ENCODE measurements at places on chromosomes 7 and 10.

DNA sequence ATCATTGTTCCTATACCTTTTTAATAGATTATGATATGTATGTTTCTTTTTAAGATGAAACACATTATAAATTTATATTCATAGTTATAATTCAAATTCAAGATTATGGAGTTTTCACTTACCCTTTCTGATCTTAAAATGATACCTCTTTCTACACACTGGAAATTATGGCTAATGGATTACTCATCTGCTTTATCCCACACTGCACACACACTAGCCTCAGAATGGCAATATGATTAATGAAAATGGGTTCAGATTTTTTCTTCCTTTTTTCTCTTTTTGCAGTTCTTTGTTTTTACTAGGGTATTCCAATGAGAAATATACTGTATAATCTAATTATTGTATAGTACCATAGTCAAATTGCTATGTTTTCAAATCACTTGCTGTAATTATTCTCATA is 82.3 kb upstream of the FZD1 start:
- no peak for DNase-seq

DNA sequence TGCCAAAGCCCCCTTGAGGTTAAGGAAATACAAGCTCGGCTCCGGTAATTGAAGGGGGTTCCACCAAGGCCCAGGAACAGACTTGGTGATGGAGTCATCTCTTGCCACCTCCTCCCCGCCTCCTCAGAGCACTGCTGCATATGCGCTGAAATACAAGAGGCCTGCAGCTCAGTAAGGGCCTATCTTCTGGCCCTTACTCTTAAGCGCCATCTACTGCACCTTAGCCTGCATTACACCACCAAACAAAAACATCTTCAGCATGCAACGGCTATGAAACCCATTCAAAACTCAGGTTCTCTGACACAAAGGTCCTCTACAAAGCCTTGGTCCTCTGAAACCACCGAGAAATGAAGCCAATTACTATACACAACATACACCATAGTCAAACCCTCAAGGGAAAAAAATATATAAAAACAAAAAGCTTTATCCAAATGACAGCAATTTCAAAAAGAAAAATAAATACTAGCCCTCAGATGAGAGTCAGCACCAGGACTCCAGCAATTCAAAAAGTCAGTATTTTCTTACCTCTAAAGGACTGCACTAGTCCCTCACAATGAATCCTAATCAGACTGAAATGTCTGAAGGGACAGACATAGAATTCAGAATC is 176.8 kb upstream of the TBX20 start:
- no peak for DNase-seq

GRCh38 chr7:6107924-6108323 is 76.7 kb downstream of the ANKRD61 start:
- no peak for DNase-seq

DNA sequence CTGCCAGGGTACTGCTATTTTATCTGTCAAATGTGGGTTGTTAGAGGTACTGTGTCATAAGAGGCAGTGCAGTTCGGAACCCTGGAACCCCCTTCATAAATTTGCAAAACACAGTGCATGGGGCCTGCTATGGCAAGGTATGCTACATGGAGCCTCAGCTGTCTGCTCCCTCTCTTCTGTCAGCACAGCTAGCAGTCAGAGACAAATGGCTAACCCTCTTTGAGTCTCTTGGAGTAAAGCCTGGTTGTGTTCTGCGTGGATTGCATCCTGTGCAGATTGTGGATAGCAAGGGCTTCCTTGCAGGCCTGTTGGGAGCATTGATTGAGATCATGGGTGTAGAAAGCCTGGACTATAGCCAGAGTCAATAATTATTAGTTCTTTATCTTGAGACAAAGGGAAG is 397.8 kb downstream of the AUTS2 start:
- no peak for DNase-seq

GRCh38 chr10:8315619-8316021 is 261.1 kb downstream of the GATA3 start:
- no peak for DNase-seq

DNA sequence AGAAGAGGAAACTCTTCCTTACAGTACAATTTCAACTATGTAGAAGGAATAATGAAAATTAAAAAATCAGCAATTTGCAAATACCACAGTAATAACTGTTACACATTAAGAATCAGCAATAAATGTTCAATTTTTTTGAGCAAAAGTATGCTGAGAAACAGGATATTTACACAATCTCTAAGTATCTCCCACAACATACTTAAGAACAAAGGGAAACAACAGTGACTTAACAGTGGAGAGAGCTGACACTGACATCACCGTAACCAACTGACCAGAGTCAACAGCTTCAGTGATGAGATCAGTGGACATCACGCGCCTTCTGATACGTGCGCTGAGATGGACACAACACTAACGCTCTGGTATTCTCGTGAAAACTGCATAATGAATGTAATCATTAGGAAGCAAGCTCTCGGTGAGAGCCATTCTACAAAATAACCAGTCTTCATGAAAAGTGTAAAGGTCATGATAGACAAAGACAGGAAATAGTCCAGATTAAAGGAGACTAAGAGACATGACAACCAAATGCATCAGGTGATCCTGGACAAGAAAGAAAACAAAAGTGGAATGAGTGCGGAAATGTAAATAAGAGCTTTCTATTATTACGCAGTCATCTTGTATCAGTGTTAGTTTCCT is 82.6 kb downstream of the PIP4K2A start:
- no peak for DNase-seq

DNA sequence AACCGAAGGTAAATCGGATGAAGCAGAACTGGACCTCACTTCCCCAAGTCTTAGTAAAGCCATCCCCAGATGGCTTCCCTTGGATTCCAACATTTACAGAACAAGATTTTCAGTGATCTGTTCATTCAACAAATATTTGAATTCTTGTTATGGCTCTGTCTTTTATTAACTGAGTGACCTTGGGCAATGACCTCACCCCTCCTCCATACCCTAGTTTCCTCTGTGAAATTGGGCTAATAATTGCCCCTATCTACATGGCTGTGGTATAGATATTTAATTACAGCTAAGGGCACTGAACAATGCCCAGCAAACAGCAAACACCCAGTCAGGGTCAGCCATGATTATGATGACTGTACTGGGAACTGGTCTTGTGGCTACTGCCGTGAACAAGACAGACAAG is 19.1 kb downstream of the TECTB start:
- no peak for DNase-seq

All from CD4-positive, alpha-beta T cell treated with Interleukin-1 beta for 1 hour (primary cell).